ENCODE measurements at places on chromosomes 12 and 14. TPM values are rescaled to one million over a fixed set of nuclear protein-coding genes. Genes with fewer than 3 reads are reported as not detected.

GRCh38 chr12:29164477-29165393, 15.7 kb downstream of the FAR2 start:
- DNase-seq: no peak

DNA sequence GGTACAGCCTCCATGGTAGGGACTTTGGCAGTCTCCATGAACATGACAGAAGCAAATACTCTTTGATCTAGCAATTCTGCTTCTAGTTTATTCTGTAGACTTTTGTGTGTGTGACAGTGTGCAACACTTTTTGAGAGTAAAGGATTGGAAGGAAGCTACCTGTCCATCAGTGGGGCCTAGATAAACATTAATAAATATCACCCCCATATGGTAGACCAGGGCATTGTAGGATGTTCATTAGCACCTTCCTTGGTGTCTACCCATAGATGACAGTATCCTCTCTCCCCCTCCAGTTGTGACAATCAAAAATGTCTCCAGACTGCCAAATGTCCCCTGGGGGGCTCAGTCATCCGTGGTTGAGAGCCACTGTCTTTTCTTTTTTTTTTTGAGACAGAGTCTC, 10.8 kb downstream of the SNRNP35 start:
- no peak for DNase-seq

- no peak for DNase-seq
Observed at GRCh38 chr14:64946310-64947045, 3.9 kb upstream of the GPX2 start.

The GPR68 gene
- 0.41 TPM for total RNA-seq

DNA sequence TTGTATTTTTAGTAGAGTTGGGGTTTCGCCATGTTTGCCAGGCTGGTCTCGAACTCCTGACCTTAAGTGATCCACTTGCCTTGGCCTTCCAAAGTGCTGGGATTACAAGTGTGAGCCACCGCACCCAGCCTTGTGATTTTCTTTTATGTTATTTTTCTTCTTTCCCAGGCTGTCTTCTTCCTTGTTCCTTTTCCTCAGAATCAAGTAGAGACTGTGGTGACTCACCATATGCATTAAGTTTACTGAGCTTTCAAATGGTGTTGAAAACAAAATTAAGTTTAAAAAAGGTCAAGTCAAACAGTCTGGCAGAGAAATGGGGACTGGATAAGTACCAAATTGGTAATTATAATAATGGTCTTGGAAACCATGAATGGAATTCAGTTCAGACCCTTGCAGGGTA, 5.7 kb downstream of the ARPC3 start:
- DNase-seq: no peak

DNA sequence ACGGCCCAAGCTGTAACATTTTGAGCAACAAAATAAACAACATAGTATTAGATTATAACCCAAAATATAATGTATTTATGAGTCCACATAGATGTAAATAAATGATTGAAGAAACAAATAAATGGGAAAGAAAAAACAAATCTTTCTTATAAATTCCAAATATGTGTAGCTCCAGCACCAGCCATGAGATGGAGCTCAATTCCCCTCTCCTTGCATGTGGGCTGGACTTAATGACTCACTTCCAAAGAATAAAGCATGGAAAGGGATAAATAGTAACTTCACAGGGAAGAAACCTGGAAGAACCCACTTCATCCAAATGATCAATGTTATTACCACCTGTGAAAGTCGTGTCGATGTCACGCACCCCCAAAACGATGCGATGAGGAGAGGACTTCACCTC, 158.8 kb downstream of the RPAP3 start:
- DNase-seq: no peak

DNA sequence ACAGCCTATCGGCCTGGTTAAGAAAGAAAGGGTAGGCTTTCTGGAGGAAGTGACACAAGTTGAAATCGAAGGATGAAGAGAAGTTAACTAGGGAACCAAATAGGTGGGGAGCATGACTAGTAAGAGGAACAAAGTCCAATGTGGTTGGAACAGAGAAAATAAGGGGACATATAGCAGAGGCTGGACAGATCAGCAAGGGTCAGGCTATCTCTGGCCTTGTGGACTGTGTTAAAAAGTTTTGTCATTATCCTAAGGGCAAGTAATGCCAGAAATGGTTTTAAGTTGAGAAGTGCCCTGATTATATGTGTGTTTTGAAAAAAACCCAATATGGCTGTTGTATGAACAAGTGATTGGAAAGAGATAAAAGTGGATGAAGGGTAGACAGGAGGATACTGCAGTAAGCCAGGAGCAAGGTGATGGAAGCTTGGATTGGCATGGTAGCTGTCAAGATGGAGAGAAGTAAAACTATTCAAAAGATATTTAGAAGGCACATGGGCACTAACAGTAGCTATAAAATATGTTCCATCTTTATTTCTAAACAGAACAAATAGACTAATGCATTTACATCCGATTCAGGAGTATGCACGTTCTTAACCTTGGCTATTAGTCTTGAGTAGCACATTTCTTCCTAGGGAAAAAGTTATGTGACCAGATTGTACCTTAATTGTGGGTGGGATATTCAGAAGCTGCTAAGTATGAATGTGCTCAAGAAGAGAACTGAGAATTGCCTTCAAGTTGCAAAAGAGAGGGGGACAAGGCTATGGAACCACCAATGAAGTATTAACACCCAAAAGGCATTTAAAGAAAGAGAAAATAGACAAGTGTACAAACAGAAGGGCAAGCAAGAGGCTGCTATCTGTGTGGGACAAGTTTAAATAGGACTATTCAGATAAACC, 46.8 kb upstream of the OR5AU1 start:
- no peak for DNase-seq

DNA sequence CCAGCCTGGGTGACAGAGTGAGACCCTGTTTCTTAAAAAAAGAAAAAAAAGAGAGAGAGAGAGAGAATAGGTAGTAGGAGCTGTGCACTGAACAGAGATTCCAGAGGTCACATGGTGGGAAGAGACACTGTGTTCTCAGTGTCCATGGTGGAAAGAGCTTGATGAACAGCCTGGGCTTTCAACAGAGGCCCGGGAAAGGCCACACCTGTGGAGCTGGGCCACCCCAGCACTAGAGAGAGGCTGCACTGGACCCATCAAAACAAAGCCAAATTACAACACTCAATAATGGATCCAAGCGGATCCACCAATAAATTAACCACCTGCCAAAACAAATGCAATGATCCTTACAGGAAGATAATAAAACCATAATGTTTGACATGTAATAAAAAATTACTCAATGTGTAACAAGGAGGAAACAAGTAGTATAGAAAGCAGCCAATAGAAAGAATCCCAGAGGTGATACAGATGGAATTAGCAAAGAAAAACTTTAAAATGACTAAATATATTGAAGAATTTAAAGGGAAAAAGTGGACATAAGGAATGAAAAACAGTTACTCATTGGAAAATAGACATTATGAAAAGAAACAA, 44.8 kb upstream of the BCL2L14 start:
- DNase-seq: no peak

DNA sequence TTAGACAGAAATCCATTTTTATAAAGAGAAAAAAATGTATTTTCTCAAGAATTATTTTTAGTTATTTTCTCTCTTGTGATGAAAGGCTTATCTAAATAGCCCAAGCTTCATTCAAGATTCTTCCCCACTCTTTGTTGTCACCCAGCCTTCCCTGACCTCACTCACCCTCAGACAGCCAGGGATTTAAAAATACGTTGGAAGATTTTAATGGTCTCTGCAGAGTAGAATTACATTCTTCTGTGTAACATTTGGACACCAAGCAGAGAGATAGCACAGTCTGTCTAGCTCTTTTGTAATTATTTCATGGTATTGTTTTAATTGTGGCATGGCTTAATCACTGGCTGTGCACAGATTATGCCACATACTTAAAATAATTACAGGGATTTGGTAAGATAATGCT, 130.3 kb downstream of the IGF1 start:
- no peak for DNase-seq

The INHBC gene
- total RNA-seq: not detected

DNA sequence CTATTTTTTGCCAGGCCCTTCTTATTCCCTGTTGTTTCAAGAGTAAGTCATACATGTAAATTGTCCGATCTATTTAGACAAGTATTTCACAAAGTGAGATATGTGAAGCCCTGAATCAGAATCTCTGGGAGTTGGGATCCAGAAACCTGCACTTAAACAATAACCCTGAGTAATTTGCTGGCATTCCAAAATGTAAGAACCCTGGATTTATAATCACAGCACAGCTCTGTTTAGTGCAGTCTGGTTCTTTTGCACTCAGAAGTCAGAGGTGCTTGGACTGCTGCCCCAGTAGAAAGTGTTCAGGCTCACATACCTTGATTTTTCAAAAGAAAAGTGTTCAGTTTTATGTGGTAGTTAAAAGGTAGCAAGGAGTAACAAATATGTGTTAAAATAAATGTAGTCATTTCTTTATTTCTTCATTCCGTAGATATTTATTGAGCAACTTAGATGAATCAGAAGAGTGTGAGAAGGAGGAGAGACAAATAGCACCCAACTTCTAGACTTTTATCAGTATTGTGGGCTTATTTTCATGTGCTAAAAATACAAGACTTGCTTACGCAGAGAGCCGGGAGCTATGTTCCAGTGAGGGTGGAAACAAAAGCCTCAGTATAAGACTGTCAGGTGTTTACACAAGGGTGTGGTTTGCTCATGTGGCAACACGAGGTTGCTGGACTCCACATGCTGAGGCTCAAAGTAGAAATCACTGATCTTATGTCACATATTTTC, 70.1 kb downstream of the SYNE2 start:
- DNase-seq: no peak

The IKZF4 gene
- total RNA-seq: 8.4 TPM

DNA sequence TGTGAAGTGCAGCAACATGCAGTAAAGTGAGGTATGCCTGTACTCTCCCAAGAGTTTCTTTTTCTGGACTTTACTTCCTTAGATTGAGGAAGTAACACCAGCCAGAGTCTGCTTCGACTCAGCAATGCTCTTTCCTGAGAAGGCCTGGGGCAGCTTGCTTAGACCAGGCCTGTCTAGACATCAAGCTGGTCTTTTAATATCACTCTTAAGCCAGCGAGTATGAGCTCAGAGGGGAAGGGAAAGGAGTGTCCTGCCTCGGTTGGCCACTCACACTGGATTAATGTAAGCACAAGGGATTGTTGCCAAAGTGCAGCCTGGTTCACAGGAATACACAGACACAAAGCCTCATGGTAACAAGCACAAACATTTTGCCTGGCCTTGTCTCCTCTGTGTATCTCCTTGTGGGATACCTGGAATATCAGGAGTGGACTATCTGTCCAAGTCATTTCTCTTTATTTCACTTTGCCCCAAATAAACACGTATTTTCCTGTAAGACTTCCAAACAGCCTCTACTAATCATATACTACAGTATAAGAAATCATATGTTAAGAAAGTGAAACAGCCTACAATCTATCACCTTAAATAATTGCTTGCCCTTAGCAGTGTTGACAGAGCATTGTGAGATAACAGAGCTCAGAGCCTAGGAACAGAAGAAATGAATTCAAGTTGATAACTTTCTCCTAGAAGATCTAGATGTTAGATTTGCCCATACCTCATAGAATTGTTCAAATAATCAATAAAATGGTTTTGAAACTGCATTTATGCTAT, 121.2 kb upstream of the DAAM1 start:
- DNase-seq: no peak

DNA sequence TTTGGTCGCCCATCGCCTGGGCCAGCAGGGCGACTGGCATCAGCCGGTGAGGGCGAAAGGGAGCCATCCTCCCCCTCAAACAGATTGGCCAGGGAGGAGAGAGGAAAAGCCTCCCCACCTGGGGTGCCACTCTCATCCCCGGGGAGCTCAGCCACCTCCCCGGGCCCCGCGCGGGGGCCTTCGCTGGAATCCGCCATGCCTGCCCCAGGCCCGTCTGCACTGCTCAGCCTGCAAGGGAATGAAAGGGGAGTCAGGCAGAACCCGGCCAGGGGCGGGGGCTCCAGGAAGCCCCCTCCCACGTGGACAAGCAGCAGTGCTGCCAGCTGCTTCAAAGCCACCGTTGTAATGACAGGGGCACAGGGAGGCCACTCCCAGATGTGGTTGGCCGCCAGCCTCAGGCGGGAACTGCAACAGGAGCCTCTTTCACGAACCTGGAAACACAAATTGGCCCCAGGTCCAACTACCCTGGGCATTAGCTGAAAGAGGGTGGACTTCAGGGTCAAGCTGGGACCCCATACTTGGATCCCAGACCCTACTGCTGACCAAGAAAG, 18.5 kb downstream of the TRPV4 start:
- DNase-seq: no peak

The YY1 gene
- total RNA-seq: 44.7 TPM

GRCh38 chr12:118436002-118436730, 59.8 kb downstream of the SUDS3 start:
- DNase-seq: no peak

Measured in left ventricle myocardium inferior (tissue), 1 donor.